ENCODE measurements at places on chromosomes 11 and 22. TPM values are rescaled to one million over a fixed set of nuclear protein-coding genes. Genes with fewer than 3 reads are reported as not detected.

The GPR137 gene
- total RNA-seq: 28.4 TPM

The HEPACAM gene
- total RNA-seq: not detected

The SYT13 gene
- total RNA-seq: 5.9 TPM

The MS4A3 gene
- total RNA-seq: not detected

The MS4A15 gene
- total RNA-seq: not detected

The PHOX2A gene
- total RNA-seq: not detected

The CASP12 gene
- not detected for total RNA-seq

The OR4D5 gene
- not detected for total RNA-seq

The RFPL1 gene
- total RNA-seq: not detected

The HDAC10 gene
- total RNA-seq: 13.6 TPM
